ENCODE measurements at places on chromosomes 5 and 9. TPM values are rescaled to one million over a fixed set of nuclear protein-coding genes. Genes with fewer than 3 reads are reported as not detected.
A peak's percentile ranks its signal among the peaks of the same experiment; 100 is the strongest.

DNA sequence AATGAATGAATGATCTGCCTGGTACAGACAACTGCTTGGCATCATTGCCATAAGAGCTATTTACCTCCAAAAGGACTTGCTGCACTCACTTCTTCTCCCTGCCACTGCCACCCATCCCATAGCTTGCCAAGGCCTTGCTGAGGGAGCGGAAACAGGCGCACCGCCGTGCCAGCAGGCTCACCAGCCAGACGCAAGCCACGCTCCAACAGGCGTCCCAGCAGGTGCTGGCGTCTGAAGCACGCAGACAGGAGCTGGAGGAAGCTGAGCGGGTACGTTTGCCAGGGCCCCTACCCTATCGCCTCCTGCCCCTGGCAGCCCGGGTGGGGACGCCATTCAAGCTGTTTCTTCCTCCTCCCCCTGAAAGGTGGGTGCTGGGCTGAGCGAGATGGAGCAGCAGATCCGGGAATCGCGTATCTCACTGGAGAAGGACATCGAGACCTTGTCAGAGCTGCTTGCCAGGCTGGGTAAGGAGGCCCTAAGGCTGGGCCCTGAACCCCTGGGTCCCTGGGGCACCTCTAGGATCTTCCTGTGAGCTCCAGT, 8.9 kb upstream of the AIF1L start:
- DNase-seq: no peak

- DNase-seq: peak; percentile 40
These were observed 310.8 kb upstream of the DMRT1 start for GRCh38 chr9:530681-531080.

- DNase-seq: peak; percentile 87
These were observed 255.1 kb upstream of the NREP start for GRCh38 chr5:112012104-112012503.

- DNase-seq: no peak
These were observed 81.8 kb downstream of the SEMA6A start for GRCh38 chr5:116492776-116493175.

DNA sequence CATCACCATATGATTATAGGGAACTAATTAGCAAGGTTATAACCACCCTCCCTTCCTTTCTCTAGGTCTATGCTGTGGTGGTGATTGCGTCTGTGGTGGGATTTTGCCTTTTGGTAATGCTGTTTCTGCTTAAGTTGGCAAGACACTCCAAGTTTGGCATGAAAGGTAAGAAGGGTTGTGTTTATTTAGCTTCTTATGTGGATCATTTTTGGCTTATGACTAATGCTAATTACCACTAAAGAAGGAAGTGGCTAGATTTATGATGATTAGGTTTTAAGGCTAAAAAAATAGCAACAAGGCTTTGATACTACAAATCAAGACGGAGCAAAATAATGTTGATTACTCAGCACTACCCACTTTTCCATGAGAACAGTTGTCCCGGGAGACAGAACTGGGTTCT, 82.4 kb downstream of the NTRK2 start:
- peak; percentile 80 for DNase-seq

- DNase-seq: no peak
These were observed 32.5 kb upstream of the MYORG start for GRCh38 chr9:34409154-34409553.

DNA sequence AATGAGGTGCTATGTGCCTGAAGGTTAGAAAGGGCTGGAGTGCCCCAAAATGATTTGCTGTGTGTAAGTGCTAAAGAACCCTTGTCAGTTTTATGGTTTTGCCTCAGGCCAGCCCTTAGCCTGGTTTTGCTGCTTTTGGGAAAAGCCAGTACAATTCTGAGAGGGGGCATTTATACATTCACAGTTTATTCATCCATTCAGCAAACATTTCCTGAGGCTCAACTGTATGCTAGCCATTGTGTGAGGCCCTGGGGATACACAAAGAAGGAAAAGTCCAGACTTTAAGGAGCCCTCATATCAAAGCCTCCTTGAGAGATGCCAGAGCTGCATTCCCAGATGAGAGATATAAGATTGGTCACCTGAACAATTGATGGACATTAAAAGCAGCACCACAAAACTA, 115.2 kb upstream of the PLCXD3 start:
- no peak for DNase-seq

GRCh38 chr5:58615972-58616371, 33.1 kb downstream of the RAB3C start:
- no peak for DNase-seq

The POLK gene
- 9.1 TPM for total RNA-seq

The GRIA1 gene
- not detected for total RNA-seq

The HRH2 gene
- 0.18 TPM for total RNA-seq

The TEX48 gene
- total RNA-seq: not detected

The ECSCR gene
- not detected for total RNA-seq

The NUTM2F gene
- total RNA-seq: not detected

All from H4 (cell line).